Stimulated activated CD8-positive, alpha-beta memory T cell treated with anti-CD3 and anti-CD28 coated beads, Interleukin-15, amount 100 ng/mL, for 24 hours (primary cell): ENCODE measurements at places on chromosomes 2 and 18.

GRCh38 chr2:120398996-120399888, 53.3 kb downstream of the INHBB start:
- no peak for DNase-seq

GRCh38 chr2:145289946-145290345, 770.0 kb upstream of the ZEB2 start:
- no peak for DNase-seq

DNA sequence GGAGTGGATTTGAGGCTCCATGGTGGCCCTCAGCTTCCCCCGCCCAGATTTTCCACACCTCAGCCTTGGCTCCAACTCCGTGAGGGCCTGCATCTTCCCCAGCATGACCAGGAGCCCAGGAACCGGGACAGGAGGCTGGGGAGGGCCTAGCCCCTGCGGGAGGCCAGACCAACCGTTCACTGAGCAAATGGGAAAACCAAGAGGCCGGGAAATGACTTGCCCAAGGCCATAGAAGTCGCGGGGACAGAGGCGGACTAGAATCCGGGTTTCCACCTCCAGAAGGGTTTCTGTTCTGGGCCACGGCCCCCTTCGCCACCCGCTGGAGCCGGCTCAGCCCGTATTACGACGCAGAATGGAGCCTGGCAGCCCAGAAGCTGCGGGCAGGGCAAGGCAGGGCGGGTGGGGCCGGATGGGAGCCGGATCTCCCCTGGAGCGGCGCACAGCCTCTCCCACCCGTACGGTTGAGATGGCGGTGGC, 7.9 kb upstream of the CRYBA2 start:
- no peak for DNase-seq

DNA sequence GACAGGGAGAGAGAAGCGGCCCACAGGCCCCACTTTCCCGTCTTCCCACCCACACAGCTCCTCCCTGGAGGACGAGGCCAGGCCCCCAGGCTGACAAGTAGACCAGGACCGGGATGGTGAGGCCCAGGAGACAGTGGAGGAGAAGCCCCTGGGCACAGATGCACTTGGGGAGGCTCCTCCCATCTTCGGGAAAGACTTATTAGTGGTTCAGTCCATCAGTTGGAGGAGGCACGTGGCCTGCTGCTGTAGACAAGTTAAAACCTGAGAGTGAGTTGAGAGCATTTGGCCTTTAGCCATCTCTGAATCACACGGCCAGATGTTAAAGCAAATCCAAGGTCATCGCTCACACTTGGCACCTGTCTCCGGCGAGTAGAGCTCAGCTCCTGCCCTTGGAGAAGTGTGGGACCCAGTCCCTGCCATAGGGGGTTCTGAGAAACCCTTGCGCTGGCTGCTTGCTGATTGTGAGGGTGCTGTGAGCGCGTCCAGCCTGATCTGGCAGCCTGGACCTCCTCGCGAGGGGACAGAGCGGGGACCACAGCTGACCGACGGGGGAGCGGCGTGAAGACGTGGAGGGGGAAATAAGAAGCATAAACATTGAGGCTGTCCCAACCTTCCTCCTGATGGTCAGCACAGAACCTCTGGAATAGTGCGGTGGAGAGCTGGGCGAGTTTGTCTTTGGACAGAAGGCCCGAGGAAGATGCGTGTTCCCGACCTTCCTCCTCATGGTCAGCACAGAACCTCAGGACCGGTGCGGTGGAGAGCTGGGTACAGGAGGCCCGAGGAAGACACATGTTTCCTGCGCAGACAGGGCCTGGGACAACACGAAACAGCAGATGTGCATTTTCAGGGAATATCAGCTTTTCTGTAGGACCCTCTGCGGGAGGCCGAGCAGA, 24.7 kb upstream of the ALLC start:
- DNase-seq, result no peak

- no peak for DNase-seq
Observed at GRCh38 chr2:96683307-96683706, 40.7 kb downstream of the FER1L5 start.

GRCh38 chr2:174035117-174035635, 70.0 kb upstream of the SP3 start:
- no peak for DNase-seq

DNA sequence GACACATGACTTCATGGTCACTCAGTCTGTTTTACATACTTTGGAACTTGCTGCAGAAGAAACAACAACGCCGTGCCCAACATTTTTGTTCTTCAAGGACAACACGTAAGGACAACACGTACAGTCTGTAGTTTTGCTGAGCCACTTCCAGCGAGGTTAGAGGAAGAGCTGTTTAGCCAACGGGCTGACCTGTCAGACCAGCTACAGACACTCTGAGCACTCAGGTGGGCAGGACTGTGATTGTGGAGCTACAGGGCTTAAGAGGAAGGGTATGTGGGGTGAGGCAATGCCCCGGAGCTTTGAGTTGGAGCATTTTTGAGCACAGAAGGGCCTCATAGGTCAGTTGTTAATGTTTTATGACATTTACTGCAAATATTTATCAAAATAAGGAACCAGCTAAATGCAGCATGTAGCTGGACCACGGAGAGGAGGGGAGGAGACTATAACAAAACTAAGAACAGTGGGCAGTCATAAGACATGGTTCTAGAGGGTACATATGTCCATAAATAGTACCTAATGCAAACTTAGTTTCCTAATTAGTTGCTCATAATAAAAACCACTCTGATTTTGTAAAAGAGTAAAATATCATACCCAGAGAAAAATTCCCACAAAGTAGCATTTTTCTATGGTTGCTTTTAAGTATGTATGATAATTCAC, 26.3 kb upstream of the NPC1 start:
- DNase-seq, result no peak

DNA sequence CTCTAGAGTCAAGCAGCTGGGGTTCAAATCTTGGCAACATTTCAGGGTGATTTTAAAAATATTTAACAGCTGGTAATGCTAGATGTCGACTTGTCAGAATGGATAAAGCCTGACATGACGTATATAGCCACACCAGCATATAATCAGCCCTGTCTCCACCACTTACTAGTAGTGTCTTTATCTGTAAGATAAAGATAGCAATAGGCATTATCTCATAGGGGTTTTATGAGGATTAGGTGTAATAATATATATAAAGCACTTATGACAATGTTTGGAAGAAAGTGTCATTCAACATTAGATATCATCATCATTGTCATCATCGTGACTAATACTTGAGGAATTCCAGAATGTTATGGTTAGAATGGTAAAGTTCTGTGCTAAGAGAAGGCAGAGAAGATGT, 369.0 kb upstream of the CWC22 start:
- no peak for DNase-seq

GRCh38 chr2:191773136-191773535, 73.8 kb downstream of the CAVIN2 start:
- DNase-seq, result no peak

- DNase-seq, result no peak
Observed at GRCh38 chr18:69839497-69839896, 108.2 kb downstream of the CD226 start.

DNA sequence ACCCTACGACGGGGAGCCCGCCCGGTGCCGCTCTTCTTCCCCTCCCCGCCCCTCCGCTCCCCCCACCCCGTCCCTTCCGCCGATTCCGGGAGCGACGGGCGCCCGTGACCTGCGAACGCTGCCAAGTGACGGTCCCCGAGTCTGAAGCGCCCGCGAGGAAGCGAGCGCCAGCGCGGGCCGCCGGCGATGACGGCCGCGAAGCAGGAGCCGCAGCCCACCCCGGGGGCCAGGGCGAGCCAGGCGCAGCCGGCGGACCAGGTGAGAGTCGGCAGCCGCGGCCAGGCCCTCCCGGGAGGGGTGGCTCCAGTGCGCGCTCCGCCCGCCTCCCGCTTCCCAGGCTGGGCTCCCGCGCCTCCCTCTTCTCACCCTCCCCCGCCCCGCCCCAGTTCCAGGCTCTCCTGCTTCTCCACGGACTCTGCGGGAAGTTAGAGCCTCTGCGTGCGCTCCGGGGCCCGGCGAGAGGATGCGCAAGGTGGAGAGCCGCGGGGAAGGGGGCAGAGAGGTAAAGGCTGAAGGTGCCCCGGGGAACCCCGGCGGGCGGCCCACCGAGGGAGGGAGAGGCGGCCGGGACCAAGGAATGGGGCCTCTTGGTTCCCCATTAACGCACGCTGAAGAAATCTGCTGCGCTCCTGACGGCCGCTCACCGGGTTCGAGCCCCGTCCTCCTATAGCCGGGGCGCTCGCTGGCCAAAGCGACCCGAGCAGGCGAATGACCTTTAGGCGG, 719.5 kb downstream of the DPP10 start:
- no peak for DNase-seq

DNA sequence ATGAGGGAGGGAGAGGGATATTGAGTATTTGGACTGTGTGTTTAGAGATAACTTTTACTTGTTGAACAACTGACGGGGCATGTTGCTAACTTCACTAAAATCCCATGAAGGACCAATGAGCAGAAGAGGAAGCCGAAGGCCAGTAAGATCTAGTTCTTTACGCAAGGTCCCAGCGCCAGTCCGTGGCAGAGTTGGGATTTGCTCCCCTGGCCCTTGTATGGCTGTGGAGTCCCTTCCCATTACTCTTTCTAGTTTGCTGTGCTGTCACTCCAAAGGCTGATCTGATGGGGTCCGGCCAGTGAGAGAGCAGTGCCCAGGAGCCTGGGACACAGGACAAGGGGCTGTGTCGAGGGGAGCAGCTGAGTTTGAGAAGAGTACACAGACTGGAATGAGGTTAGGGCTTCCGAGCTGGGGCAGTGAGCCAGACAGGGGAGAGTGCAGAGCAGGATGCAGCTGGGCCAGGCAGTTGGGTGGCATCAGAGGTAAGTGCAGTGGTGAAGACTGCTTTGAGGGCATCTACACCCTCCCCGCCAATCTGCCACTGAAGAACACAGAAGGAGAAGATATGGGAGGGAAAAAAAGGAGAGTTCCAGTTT, 692.9 kb upstream of the HS6ST1 start:
- no peak for DNase-seq

GRCh38 chr2:240970104-240970503, 28.3 kb upstream of the SNED1 start:
- DNase-seq, result no peak

- no peak for DNase-seq
Observed at GRCh38 chr2:47288864-47289263, 114.1 kb upstream of the MSH2 start.

DNA sequence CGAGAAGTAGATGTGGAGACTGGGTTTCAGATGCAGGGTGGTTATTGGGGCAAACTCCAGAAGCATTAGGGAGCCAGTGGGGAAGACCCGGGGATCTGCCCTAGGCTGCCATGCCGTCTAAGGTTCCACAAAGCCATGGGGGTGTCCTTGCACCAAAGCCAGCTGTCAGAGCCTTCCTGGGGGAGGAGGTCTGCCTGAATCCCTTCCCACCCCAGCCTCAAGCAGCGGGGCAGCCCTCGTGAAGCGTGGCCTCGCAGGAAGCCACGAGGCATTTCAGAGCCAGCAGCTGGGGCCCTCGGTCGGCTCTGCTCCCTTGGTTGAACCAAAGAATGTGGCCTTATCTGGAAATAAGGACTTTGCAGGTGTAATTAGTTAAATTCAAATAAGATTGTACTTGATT, 51.2 kb upstream of the UBE2F start:
- DNase-seq, result no peak

DNA sequence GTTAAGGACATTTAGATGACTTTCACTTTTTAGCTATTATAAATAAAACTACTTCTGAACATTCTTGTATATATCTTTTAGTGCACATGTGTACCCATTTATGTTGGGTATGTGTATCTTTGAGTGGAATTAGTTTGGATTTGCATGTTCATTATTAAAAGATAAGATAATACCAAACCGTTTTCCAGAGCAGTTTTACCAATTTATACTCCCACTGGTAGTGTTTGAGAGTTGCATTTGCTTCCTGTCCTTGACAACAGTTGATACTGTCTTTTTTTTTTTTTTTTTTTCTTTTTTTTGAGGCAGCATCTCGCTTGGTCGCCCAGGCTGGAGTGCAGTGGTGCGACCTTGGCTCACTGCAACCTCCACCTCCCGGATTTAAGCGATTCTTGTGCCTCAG, 23.3 kb downstream of the SLC30A6 start:
- DNase-seq, result no peak

GRCh38 chr18:55163550-55163949, 204.3 kb upstream of the CCDC68 start:
- DNase-seq, result no peak

DNA sequence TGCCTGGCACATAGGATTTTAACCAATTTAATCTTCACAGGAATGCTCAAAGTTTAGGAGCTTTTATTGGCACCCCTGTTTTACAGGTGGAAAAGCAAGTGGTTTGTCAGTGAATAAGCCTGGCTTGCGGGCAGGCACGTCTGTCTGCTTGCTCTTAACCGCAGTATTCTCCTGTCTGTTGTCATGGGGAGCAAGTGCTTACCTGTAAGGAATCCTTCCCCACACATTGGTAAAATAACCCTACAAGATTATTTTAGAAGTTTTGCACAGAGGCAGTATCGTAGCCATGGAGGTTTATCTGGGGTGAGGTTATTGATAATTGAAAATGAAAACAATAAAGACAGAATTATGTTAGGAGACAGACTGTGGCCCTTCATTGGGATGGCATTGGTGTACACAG, 174.9 kb downstream of the AGAP1 start:
- no peak for DNase-seq

DNA sequence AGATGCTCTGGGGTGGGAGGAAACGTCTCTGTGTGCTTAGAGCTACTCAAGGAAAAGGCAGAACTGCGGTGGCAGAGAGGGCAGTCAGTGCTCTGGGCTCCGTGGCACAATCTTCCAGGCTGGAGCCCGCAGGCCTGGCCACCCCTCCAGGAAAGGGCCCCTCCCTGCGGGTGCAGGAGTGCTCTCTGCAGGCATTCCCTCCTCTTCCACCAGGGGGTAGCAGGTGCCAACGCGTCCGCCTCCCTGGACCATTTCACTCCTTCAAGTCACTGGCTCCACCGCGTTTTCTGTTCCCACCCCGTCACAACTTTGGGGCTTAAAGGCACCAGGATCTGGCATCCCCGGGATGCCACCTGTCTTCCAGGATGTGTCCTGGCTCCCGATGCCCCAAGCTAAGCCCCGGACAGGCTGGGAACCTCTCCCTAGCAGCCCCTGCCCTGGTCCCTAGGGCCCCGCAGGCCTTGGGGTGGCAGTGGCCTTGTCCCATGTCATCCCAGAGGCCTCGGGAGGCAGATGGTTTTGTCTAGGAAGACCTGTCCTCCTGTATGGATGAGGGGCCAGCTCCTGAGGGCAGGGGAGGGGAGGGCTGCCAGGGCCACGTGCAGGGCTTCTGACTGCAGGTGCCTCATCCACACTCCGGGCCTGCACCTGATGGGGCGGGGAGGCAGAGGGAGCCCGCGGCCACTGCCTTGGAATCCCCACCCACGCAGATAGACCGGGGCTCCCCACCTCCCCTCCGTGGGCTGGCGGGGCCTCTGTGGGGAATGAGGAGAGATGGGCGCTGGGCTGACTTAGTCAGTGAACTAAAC, 26.4 kb downstream of the KCNIP3 start:
- DNase-seq, result no peak
